ENCODE measurements at places on chromosomes 2 and 18. TPM values are rescaled to one million over a fixed set of nuclear protein-coding genes. Genes with fewer than 3 reads are reported as not detected.
A peak's percentile ranks its signal among the peaks of the same experiment; 100 is the strongest.

DNA sequence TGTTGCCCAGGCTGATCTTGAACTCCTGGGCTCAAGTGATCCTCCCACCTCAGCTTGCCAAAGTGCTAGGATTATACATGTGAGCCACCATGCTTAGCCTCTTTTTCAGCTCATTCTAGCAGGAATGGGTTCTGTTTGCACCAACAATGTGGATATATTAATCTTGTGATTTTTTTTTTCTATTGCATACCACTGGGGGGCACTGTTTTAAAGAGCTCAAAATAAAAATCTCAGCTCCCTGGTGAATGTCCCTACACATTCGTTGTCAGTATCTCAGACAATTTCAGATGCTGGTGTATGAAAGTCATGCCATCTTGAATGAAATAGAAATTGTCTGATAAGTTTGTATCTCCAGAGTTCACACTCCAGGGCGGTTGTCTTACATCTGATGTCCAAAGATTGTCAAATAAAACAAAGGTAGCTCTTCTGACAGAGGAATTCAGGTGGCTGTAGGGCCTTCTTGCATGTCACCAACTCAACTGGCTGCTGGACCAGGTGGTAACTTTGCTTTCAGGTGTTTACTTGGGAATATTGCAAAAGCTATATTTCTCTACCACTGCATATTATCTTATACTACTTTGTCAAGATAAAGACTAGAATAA lies 3.1 kb upstream of the MATN3 start:
- H3K36me3 ChIP-seq, result no peaks in the 10 kb centered on the region
- peak; percentile 16 for DNase-seq
- H3K27me3 ChIP-seq, result peaks cover 10% of the 10 kb centered on the region
- H3K27ac ChIP-seq, result no peak overlapping the region
- H3K4me3 ChIP-seq, result no peak overlapping the region
- peaks cover 5% of the 10 kb centered on the region for H3K4me1 ChIP-seq

- H3K4me3 ChIP-seq, result no peak overlapping the region
- DNase-seq, result no peak
- H3K36me3 ChIP-seq, result no peaks in the 10 kb centered on the region
- H3K27me3 ChIP-seq, result no peaks in the 10 kb centered on the region
- no peaks in the 10 kb centered on the region for H3K4me1 ChIP-seq
These were observed 105.0 kb upstream of the CCDC150 start for GRCh38 chr2:196534495-196534894.

DNA sequence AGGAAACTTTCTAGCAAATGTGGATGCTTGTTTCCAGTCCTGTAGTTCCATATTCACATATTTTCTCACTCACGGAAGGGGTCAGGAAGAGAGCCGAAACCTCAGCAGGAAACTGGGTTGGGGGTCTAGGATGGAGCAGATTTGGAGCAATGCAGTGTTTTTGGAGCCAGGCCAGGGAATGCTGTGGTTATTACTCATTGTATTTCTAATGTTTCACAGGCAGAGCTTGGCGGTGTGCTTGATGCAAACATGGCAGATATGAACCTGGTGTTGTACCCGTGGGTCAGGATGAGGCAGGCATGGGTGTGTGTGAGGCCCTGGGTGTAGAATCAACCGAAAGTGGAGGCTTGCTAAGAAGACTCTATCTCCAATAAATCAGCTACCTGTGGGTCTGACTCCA lies 34.6 kb upstream of the ACKR3 start:
- H3K4me1 ChIP-seq, result peaks cover 13% of the 10 kb centered on the region
- H3K27me3 ChIP-seq, result no peaks in the 10 kb centered on the region
- H3K4me3 ChIP-seq, result peak overlapping the region; percentile 5
- no peaks in the 10 kb centered on the region for H3K36me3 ChIP-seq

DNA sequence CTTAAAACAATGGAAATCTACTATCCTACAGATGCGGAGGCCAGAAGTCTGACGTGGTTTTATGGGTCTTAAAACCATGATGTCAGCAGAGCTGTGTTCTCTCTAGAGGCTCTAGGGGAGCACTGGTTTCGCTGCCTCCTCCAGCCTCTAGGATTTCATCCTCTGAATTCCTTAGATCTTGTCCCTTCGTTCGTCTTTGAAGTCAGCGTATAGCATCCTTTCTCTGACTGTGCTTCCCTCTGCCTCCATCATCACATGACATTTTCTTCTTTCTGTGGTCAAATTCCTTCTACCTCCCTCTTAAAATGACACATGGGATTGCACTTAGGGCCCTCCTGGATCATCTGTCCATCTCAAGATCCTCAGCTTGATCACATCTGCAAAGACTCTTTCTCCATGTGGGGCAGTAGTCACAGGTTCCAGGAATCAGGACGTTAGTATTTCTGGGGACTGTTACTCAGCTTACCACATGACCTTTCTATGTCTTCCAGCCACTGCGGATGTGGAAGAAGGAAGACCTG lies 22.7 kb upstream of the NCK2 start:
- no peak overlapping the region for H3K27ac ChIP-seq
- peaks cover 2% of the 10 kb centered on the region for H3K27me3 ChIP-seq
- no peak overlapping the region for H3K4me3 ChIP-seq
- DNase-seq, result no peak
- no peaks in the 10 kb centered on the region for H3K4me1 ChIP-seq

Gene DSG4
- total RNA-seq, result not detected

Gene MARCHF4
- total RNA-seq, result 42.8 TPM

GRCh38 chr18:22176420-22177326 lies 7.3 kb downstream of the GATA6 start:
- H3K4me1 ChIP-seq, result peaks cover 33% of the 10 kb centered on the region
- peaks cover 23% of the 10 kb centered on the region for H3K27me3 ChIP-seq
- H3K36me3 ChIP-seq, result peaks cover 23% of the 10 kb centered on the region
- peak overlapping the region; percentile 50 for H3K4me3 ChIP-seq
- H3K27ac ChIP-seq, result no peak overlapping the region
- DNase-seq, result no peak
